NCI-H2171 treated with DMSO at 0.1 percent for 48 hours (cell line): ENCODE measurements at places on chromosomes 11 and 22.

- no peak for DNase-seq
Observed at GRCh38 chr11:128464878-128465450, 122.4 kb downstream of the ETS1 start.

- DNase-seq = no peak
Observed at GRCh38 chr11:1926156-1927025, 6.9 kb downstream of the TNNT3 start.

GRCh38 chr11:17845431-17845881 lies 110.9 kb downstream of the KCNC1 start:
- DNase-seq = no peak

GRCh38 chr22:45475063-45475747 lies 27.5 kb upstream of the FBLN1 start:
- peak; percentile 98 for DNase-seq

GRCh38 chr11:109076870-109077269 lies 345.1 kb upstream of the C11orf87 start:
- no peak for DNase-seq

DNA sequence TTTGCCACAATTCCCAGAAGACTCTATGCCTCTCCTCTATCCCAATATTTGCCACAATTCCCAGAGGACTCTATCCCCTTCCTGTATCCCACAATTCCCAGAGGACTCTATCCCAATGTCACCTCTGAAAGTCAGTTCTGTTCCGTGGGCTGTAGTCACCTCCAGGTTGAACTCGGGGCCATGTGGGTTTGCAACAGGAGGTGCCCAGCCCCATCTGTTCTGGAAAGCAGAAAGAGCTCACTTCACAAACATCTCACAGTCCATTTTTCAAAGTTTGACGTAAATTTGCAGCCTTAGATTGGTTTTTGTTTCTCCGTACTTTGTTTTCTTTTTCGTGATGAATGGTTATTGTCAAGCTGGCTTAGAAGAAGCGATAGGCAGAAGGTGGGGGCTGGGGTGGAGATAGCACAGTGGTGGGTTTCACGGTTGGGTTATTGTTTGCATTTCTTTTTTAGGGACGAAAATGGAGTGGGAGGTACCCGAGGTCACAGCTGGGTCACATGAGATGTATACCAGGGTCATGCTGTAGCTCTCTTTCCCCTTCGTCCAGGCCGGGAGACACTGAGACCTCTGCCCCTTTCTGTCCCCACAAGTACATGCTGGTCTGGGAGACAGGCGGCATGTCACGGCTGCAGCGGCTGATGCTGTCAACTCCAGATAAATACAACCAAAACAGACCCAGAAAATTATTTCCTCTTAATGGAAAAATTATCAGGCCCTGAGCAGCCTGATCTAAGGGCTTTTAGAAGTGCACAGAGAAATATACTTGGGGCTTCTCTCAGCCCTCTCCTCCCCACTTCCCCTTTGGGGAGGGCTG lies 374.5 kb downstream of the CADM1 start:
- DNase-seq = peak; percentile 16

DNA sequence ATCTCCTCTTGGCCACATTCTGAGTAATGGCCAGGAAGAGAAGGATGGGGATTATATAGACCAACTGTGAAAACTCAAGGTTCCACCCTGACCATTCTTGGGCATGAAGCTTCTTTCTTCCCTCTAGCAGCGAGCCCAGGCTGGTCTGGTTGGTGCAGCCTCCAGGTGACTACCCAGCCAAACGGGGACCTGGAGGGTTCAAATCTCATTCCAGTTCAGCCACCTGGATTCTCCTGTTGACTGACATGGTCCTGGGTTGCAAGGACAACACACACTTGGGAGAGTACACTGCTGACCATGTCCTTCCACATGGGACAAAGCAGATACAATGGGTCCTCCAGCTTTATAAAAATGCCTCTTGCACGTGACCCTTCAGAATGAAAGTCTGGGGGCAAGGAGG lies 67.0 kb downstream of the SHANK2 start:
- no peak for DNase-seq

DNA sequence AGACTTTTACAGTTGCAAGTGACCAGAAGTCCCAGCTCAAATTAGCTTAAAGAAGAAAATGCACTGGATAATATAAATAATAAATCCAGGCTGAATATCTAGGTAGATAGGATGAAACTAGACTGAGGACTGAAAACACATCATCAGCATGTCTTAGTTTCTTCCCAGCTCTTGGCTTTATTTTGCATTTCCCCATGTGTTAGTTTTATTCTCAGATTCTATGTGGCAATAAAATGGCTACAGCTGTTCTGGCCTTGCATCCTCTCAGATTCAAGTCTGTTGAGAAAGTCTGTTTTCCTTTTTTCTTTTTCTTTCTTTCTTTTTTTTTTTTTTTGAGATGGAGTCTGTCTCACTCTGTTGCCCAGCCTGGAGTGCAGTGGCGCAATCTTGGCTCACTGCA lies 22.6 kb upstream of the CAT start:
- DNase-seq = no peak

DNA sequence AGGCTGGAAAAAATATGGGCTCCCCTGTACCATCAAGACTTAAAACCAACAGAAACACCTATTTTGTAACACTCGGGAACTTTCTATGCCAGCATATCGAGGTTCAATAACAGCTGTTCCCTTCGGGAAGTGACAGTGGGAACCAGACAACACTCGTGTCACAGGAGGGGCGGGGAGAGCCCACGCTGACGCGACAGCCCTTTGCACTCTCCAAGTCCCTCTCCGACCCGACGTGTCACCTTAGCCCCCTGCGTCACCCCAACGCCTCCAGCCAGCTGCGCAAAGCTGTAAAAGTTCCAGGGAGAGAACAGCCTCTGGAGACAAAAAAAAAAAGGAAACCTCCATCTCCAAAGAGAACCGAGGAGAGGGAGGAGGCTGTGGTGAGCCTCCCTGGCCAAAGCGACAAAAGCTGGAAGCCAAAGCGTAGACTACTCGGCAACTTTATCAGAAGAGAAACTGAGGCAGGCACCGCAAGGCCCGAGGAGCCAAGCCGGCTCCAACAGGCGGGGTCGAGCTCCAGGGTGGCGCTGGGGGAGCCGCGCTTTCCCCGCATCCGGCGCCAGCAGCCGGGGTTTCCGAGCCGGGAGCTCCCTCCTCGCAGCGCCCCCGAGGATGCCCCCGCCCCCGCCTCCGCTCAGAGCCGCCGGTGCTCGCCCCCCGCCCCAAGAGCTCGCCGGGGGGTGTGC lies 751 bp downstream of the ARFGAP3 start:
- DNase-seq = peak; percentile 45

GRCh38 chr11:30387891-30388861 lies 65.3 kb downstream of the ARL14EP start:
- DNase-seq = peak; percentile 84

- DNase-seq = peak; percentile 58
Observed at GRCh38 chr22:21014726-21015465, at the start of gene P2RX6. TSS of gene P2RX6 (plus strand) at chr22:21015165. CDS start at chr22:21015175, 10 bp downstream.

- DNase-seq = peak; percentile 52
Observed at GRCh38 chr11:64233913-64234586, at the start of gene VEGFB. TSS of gene VEGFB (plus strand) at chr11:64234584. CDS start at chr11:64234834, 250 bp downstream.

DNA sequence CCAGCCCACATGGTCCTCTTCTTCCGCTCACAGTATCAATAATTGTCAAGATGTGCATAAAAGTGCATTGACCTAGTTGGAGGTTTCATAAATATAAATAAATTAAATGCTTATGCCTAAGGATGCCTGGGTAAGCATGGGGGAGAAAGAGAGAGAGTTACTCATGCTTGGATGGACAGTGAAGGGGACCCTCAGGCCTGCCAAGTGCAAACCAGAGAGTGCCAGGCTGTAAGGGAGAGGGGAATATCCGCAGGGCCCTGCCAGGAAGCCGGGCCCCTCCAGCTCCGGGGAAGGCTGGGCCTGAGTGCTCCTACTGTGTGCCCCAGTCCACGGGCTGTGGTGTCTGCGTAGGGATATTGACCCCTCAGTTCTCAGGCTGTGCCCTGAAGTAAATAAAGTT lies 214.6 kb downstream of the DSCAML1 start:
- no peak for DNase-seq

DNA sequence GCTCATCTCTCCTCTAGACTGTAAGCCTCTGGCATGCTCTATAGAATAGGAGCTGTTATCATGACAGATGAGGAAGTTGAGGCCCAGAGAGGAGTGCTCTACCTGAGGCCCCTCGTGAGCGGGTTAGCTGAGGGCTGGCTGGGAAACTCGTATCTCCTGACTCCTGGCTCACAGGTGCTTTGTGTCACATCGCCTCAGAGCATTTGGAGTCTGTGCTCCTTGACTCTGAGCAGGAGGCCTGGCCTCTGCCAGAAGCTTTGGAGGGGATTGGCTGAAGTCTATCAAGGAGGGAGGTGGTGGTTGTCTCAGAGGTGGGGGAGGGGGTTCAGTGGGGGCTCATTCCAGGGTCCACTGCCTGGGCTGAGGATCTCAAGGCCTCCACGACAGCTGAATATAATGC lies 7.4 kb downstream of the KCNC1 start:
- no peak for DNase-seq

- DNase-seq = no peak
Observed at GRCh38 chr22:35538801-35539321, 1.8 kb upstream of the RASD2 start.

- peak; percentile 71 for DNase-seq
Observed at GRCh38 chr11:31050061-31050765, 319.3 kb downstream of the DCDC1 start.

DNA sequence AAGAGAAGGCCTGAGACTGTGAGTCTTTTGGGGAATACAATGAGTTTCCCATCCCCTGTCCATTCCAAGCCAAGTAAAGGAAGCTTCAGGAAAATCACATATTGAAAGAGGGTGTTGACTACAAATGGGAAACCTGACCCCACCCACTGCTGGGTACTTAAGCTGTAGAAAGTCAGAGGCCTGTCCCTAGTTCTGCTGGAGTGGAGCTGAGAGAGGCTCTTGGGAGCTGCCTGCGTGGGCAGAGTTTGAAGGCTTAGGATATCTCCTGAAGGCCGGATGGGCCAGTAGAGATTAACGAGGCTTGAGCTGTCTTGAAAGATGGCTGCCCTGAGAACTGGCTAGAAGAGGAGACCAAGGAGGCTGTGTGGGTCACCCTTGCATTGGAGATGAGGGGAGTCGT lies 176.2 kb upstream of the NECTIN1 start:
- DNase-seq = no peak

GRCh38 chr11:122308226-122308625 lies 192.2 kb upstream of the BLID start:
- no peak for DNase-seq

- peak; percentile 24 for DNase-seq
Observed at GRCh38 chr11:75815345-75816168, 547 bp downstream of the UVRAG start.

GRCh38 chr11:31720225-31720624 lies 90.9 kb downstream of the PAX6 start:
- DNase-seq = no peak

DNA sequence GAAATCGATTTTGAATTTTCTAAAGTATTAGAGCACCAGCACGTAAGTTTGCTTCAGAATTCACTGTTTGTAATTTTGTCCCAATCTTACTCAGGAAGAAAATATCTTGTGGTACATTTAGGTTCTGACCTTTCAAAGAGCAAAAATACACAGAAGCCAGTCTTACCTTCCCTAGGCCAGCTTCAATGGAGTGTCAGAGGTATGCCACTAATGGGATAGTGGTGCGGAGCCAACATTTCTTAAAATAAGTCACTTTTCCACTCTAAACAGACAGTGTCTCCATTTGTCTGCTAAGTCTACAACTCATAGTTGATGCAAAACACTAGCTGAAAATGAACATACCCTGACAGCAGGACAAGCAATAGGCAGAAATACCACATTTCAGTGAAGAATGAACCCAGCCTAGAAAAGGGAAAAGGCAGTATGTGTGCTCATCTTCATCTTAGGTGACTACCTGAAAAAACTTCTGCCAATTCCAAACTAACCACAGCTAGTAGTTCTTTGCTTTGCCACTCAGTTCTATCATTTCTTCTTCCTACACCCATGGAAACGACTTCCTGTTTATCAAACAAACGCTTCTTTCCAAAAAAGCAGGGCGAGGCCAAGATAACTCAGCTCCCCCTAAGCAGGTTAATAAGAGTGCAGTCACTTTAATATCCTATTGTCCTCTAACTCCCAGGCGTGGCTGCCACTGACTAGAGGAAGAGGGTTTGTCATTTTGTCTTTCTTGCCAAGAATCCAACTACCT lies 94.0 kb upstream of the APOA1 start:
- DNase-seq = no peak

DNA sequence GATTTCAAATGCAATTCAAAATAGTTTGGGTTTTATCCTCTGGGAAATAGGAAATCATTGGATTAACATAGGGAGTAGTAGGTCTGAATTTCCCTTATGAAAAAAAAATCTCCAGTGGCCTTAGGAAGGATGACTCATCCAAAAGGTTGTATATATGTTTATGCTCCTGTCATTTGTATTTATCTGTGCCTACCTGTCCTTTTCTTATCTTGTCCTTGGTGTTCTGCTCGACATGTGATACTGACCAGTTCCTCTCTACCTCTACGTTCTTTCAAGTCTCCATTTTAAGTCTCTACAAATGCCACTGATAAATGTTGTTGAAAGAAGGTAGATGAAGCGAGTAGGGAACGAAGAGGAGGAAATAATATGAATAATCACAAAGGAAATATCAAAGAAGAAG lies 3.0 kb upstream of the SOX6 start:
- DNase-seq = no peak

GRCh38 chr22:32199341-32199740 lies 5.5 kb downstream of the RFPL2 start:
- DNase-seq = no peak

GRCh38 chr11:27864091-27864491 lies 163.8 kb upstream of the BDNF start:
- DNase-seq = no peak

- DNase-seq = no peak
Observed at GRCh38 chr22:17229991-17230630, 10.9 kb upstream of the ADA2 start.

DNA sequence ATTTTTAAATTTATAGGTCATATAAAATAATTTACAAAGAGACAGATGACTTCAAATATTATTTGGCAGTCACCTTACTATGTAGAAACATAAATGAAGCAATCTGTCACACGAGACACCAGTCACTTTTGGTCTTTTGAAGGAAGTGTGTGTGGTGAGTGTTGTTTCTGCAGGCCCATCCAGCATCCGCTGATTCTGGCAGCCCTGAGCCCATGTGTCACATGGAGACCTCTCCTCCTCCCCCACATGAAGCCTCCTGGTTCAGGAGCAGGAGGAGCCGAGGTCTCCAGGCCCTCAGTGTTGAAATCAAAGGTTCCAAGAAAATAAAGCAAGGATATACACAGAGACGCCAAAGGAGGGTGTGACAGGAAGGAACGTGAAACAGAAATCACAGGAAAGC lies 60.1 kb downstream of the ARFGAP3 start:
- DNase-seq = peak; percentile 61
